ENCODE measurements at places on chromosomes 5 and 9. TPM values are rescaled to one million over a fixed set of nuclear protein-coding genes. Genes with fewer than 3 reads are reported as not detected.

KIF4B gene
- total RNA-seq, result 0.16 TPM

COL15A1 gene
- total RNA-seq, result 7.8 TPM

TMEFF1 gene
- not detected for total RNA-seq

IL5 gene
- not detected for total RNA-seq

FAM151B gene
- 0.18 TPM for total RNA-seq

SUSD1 gene
- 1.7 TPM for total RNA-seq

GKAP1 gene
- 40.0 TPM for total RNA-seq

INSYN2B gene
- total RNA-seq, result not detected

NRARP gene
- total RNA-seq, result 4.4 TPM

DNA sequence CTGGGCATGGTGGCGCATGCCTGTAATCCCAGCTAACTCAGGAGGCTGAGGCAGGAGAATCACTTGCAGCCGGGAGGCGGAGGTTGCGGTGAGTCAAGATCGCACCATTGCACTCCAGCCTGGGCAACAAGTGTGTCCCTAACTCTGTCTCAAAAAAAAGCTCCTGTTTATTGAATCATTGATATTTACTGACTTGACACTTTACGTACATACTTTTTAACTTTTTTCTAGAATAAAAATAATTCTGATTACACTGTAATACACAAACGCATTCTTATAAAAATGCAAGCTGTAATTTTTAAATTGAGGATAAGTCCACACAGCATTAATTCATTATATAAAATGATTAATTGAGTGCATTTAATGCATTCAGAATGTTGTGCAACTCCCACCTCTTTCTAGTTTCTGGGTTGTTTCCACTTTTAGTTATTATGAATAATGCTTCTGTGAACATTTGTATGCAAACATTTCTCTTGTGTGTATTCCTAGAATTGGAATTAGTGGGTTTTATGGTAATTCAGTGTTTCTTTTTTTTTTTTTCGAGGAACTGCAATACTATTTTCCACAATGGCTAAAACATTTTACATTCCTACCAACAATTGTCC, 15.7 kb downstream of the ERCC6L2 start:
- no peak overlapping the region for H3K27ac ChIP-seq
- no peak for DNase-seq
- H3K4me3 ChIP-seq, result no peak overlapping the region

DNA sequence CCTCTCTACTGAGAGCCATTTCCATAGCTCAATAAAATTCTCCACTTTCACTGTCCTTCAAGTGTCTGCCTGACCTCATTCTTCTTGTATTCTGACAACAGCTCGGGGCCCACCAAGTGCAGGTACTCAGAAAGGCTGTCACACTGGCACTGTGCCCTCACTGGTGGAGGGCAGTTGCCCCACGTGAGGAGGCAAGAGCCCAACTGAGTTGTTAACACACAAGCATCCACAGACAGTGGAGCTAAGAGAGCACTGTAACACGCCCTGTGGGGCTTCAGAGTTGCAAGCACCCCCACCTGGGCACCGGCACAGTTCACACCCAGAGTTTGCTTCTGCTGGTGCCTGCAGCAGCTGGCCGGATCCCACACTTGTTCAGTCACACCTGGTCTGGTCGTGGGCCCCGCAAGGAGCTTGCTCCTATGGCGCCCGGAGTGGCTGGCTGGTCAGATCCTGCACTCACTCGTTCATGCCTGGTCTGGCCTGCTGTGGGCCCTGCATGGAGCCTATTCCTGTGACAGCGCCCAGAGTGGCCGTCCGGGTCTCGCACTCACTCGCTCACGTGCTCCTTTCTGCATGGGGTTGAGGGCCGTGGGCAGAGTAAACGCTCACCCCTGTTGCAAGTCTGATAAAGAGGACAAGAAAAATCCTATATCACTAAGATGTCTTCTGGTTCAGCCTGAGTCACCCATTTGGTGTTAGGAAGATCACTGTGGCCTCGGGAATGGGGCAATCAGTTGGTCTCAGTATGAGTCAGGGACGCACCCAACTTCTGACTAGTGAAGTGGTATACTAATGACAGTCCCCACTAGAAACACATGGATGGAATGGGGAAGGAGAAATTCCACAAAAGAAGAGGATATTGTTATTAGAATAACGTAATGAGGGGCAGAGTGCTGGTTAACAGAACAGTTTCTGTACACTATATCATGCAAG, 87.0 kb upstream of the CCNH start:
- no peak overlapping the region for H3K4me3 ChIP-seq
- no peaks in the 10 kb centered on the region for H3K36me3 ChIP-seq
- H3K27me3 ChIP-seq, result no peaks in the 10 kb centered on the region
- H3K27ac ChIP-seq, result no peak overlapping the region

- peaks cover 5% of the 10 kb centered on the region for H3K27me3 ChIP-seq
- H3K4me3 ChIP-seq, result no peak overlapping the region
- H3K36me3 ChIP-seq, result no peaks in the 10 kb centered on the region
These were observed 106.2 kb upstream of the SARDH start for GRCh38 chr9:133844398-133844784.

GRCh38 chr5:98755406-98755805, 18.1 kb upstream of the RGMB start:
- no peaks in the 10 kb centered on the region for H3K27me3 ChIP-seq
- H3K36me3 ChIP-seq, result no peaks in the 10 kb centered on the region
- no peak for DNase-seq
- no peaks in the 10 kb centered on the region for H3K4me1 ChIP-seq

GRCh38 chr5:132315529-132316067, 21.4 kb downstream of the SLC22A4 start:
- no peak overlapping the region for H3K27ac ChIP-seq
- no peak overlapping the region for H3K4me3 ChIP-seq
- no peaks in the 10 kb centered on the region for H3K27me3 ChIP-seq
- H3K36me3 ChIP-seq, result no peaks in the 10 kb centered on the region
- DNase-seq, result no peak
- peaks cover 21% of the 10 kb centered on the region for H3K4me1 ChIP-seq

GRCh38 chr5:144844086-144844485, 673.4 kb downstream of the KCTD16 start:
- no peaks in the 10 kb centered on the region for H3K4me1 ChIP-seq
- no peak for DNase-seq
- no peak overlapping the region for H3K27ac ChIP-seq
- no peak overlapping the region for H3K4me3 ChIP-seq

GRCh38 chr9:136309101-136309801, 5.4 kb upstream of the CCDC187 start:
- no peaks in the 10 kb centered on the region for H3K36me3 ChIP-seq
- no peaks in the 10 kb centered on the region for H3K4me1 ChIP-seq
- H3K27ac ChIP-seq, result no peak overlapping the region
- no peak for DNase-seq
- no peak overlapping the region for H3K4me3 ChIP-seq

- no peak for DNase-seq
- H3K27me3 ChIP-seq, result no peaks in the 10 kb centered on the region
- no peak overlapping the region for H3K27ac ChIP-seq
- H3K4me3 ChIP-seq, result no peak overlapping the region
These were observed 8.7 kb upstream of the SEMA6A start for GRCh38 chr5:116583085-116583861.

GRCh38 chr5:16580382-16580781, 36.4 kb downstream of the RETREG1 start:
- no peaks in the 10 kb centered on the region for H3K27me3 ChIP-seq
- DNase-seq, result no peak
- no peaks in the 10 kb centered on the region for H3K36me3 ChIP-seq
- no peak overlapping the region for H3K27ac ChIP-seq

DNA sequence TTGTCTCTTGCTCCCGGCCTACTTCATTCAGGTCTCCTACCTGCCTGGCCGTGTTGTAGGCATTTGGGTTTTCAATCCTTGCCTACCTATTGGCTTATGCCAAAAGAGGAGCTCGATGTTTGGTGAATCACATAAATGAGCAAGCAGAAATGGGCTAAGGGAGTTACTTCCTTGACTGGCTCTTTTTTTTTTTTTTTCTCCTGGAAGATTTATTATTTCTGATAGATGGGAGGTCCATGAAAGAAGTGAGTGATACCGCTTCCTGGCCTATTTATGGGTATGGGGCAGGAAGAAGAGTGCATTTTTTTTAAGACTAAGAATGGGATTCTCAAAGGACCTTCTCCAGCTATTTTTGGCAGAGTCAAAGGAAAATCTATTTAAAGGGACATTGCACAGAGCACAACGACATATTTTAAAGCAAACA, 294.1 kb downstream of the ARHGAP26 start:
- H3K36me3 ChIP-seq, result no peaks in the 10 kb centered on the region
- H3K27me3 ChIP-seq, result no peaks in the 10 kb centered on the region

DNA sequence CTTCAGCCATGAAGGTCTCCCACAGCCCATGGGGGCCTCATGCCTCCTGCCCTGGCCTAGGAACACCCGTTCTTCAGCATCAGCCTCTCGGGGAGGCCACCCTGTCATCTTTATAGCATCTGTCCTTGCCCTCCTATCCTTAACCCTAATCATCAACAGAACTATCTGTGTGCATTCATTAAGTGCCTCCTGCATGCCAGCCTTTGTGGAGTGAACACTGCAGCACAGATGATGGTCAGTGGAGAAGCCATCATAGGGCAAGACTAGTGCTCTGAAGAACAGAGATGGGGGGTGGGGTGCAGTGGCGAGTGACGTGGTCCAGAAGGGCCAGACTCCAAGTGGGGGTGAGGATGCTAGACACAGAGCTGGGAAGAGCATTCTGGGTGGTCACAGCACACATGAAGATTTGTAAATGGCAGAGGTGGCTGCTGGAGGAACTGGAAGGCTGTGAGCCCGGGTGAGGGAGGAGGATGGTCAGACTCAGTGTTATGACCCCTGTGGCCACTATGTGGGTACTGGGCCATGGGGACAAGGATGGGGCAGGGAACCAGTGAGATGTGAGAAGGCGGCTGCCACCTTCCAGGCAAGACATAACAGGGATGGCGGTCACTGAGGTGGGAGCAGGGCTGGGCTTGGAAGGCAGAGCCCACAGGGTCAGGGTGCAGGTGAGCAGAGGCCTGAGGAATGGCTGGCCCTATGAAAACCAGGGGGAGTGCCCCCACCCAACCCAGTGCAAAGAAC, 3.6 kb upstream of the CARD19 start:
- H3K4me1 ChIP-seq, result peaks cover 12% of the 10 kb centered on the region
- no peak for DNase-seq
- H3K36me3 ChIP-seq, result no peaks in the 10 kb centered on the region
- H3K27me3 ChIP-seq, result no peaks in the 10 kb centered on the region
- peak overlapping the region; percentile 100 for H3K27ac ChIP-seq

GRCh38 chr5:71482132-71482531, 26.7 kb downstream of the BDP1 start:
- no peak for DNase-seq
- no peaks in the 10 kb centered on the region for H3K27me3 ChIP-seq
- peaks cover 44% of the 10 kb centered on the region for H3K36me3 ChIP-seq
- no peaks in the 10 kb centered on the region for H3K4me1 ChIP-seq
- H3K27ac ChIP-seq, result no peak overlapping the region
- H3K4me3 ChIP-seq, result no peak overlapping the region

DNA sequence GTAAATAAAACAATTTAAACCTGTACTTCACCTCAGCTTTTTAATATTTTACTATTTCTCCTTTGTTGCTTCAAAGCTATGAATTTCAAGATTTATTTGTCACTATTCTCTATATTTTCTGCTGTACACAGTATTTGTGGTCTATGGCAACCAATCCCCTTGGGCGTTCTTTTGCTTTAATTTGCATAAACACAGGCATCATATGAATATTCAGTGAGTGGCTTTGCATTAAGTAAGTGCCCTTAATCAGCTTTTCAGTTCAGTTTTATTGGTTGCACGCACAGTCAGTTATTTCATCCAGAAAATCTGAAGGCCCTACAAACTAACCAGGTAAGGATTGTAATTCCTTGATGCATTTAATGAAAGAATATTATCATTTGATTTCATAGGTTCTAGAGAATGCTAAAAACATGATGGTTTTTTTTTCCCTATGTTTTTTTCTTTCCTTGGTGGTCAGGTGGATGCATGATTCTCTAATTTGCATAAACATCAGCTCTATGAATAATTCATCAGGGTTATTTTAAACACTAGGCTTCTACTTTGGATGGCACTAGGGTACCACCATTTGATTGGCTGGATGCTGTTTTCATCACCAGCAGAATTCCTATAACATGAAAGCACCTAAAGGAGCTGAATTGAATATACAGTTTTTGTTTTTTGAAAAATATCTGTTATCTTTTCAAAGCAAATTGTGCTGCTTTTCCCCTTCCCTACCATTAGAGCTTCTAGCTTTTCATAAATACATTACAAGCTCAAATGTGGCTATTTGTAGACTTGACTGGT, 249.2 kb upstream of the CCNH start:
- no peak overlapping the region for H3K4me3 ChIP-seq
- no peak overlapping the region for H3K27ac ChIP-seq
- H3K4me1 ChIP-seq, result no peaks in the 10 kb centered on the region
- no peaks in the 10 kb centered on the region for H3K27me3 ChIP-seq

DNA sequence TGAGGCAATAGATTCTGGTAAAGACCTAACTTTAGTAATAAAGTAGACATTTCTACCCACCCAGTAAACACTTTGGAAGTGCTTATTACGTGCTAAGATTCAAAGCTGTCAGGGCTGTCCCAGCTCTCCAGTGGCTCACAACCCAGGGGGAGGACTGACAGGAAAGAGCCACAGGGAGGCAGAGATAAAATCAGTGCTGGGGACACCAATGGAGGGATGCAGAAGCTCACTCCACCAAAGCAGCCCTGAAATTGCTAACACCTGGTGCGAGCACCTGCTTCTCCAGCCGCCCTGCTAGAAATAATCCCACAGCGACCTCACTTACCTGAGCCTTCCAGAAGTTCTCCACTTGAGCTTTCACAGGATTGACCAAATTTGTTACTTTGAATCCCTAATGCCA, 501.0 kb downstream of the BNC2 start:
- H3K4me1 ChIP-seq, result no peaks in the 10 kb centered on the region
- no peak overlapping the region for H3K4me3 ChIP-seq
- no peaks in the 10 kb centered on the region for H3K27me3 ChIP-seq
- H3K27ac ChIP-seq, result no peak overlapping the region

- no peak overlapping the region for H3K27ac ChIP-seq
- no peak overlapping the region for H3K4me3 ChIP-seq
- H3K4me1 ChIP-seq, result peaks cover 11% of the 10 kb centered on the region
- no peak for DNase-seq
These were observed 37.8 kb upstream of the PLPP1 start for GRCh38 chr5:55572600-55572999.

GRCh38 chr9:90167914-90168313, 474.7 kb downstream of the DIRAS2 start:
- no peak for DNase-seq
- no peaks in the 10 kb centered on the region for H3K27me3 ChIP-seq
- H3K36me3 ChIP-seq, result no peaks in the 10 kb centered on the region
- no peak overlapping the region for H3K27ac ChIP-seq
- no peaks in the 10 kb centered on the region for H3K4me1 ChIP-seq

GRCh38 chr5:65861830-65862241, 64.5 kb upstream of the ERBIN start:
- no peaks in the 10 kb centered on the region for H3K27me3 ChIP-seq
- H3K4me3 ChIP-seq, result no peak overlapping the region
- H3K4me1 ChIP-seq, result no peaks in the 10 kb centered on the region
- DNase-seq, result no peak

DNA sequence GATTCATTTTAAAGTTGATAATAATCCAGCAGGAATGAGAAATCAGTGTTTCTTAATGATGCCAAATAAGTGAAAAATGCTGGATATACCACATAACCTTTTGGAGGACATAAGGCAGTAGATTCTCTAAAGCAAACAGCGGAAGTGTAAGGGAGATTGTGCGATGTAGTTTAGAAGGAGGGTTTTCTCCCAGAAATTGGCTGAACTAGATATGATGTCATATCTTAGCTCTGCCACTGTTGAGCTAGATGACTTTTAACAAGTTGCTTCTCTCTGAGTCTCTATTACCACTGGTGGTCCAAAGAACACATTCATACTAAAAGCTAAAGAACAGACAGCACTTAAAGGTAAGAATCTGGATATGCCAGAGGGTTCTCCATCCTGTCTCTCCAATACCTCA, 107.0 kb downstream of the NR6A1 start:
- no peak for DNase-seq
- no peak overlapping the region for H3K4me3 ChIP-seq
- H3K27ac ChIP-seq, result no peak overlapping the region
- H3K4me1 ChIP-seq, result peaks cover 36% of the 10 kb centered on the region
- no peaks in the 10 kb centered on the region for H3K36me3 ChIP-seq

Measured in gastrocnemius medialis (tissue), 4 donors.